GM12864 (cell line): ENCODE measurements at places on chromosomes 12 and 14.
A peak's percentile ranks its signal among the peaks of the same experiment; 100 is the strongest.

DNA sequence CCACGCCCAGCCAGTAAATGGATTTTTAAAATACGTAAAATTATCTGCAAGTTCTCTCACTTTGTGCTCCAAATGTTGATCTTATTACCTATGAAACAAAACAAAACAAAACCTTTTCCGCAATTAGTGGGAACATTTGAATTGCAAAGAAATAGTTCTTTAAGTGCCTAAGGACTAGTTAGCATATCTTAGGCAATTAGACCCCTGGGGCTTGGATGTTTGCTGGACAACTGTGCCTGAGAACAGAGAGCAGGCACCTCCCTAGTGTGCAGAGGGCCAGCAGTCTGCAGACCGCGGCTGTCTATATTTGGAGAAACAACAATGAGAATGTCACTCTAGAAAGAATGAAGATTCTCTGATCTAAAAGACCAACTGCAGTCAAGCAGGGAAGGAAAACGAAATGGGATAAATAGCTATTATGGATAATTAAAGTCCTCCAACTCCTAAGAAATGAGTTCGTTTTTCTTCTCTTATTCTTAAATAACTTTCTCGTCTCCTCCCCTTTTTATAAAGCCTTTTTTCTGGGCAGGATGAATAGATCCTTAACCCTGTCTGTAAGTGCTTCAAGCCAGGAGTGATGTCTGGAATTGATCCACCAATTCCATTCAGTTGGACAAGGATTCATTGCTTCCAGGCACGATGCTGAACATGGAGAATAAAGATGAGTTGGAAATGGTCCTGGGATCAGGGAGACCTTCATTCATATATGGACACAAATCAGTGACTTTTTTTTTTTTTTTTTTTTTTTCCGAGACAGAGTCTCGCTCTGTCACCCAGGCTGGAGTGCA, 16.2 kb downstream of the SLC17A8 start:
- DNase-seq = no peak

- DNase-seq = no peak
Observed at GRCh38 chr12:82996168-82996812, 309.6 kb downstream of the TMTC2 start.

GRCh38 chr14:93742761-93743160, 45.5 kb downstream of the PRIMA1 start:
- no peak for DNase-seq

- no peak for DNase-seq
Observed at GRCh38 chr14:77043177-77043983, 14.9 kb upstream of the IRF2BPL start.

DNA sequence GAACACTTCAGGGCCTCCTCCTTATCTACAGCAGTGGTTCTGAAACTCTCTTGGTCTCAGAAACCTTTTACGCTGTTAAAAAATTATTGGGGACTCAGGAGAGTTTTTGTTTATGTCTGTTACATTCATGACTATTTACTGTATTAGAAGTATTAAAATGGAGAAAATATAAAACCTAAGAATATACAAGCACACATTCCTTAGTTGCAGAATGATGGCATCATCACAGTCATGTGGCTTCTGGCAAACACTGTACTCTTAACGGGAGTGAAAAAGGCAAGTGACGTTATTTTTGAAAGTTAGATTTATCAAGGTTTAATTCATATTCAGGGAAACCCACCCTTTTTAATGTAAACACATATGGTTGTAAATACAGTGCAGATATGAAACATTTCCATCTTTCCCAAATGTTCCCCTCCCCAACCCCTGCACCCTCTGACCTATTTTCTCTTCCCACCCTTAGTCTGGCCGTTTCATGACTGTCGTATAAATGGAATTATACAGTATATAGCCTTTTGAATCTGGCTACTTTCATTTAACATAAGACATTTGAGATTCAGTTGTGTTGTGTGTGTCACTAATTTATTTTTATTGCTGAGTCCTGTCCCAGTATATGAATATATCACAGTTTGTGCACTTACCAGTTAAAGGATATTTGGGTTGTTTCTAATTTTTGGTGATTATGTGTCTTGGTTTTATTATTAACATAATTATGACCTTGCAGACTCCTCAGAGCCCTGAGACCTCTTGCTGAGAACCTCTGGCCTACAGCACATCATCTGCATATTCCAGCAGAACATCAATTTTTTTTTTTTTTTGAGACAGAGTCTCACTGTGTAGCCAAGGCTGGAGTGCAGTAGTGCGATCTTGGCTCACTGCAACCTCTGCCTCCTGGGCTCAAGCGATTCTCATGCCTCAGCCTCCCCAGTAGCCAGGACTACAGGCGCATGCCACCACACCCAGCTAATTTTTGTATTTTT, 457.0 kb downstream of the PCNX1 start:
- no peak for DNase-seq

GRCh38 chr14:69711065-69711464, 55.9 kb upstream of the SRSF5 start:
- DNase-seq = no peak

DNA sequence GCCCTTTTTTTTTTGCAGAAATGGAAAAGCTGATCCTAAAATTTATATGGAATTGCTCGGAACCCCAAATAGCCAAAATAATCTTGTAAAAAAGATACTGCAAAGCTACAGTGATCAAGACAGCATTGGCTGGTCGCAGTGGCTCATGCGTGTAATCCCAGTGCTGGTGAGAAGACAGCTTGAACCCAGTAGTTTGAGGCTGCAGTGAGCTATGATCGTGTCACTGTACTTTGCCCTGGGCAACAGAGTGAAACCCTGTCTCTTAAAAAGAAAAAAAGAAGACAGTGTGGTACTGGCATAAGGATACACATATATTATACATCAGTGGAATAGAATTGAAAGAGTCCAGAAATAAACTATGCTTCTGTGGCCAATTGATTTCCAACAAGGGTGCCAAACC, 5.4 kb downstream of the ITGB7 start:
- DNase-seq = no peak

GRCh38 chr12:52271158-52271557, 3.3 kb upstream of the KRT86 start:
- no peak for DNase-seq

- DNase-seq = no peak
Observed at GRCh38 chr12:121797937-121798786, 4.7 kb upstream of the RHOF start.

GRCh38 chr14:70018713-70019211, 139.5 kb downstream of the SMOC1 start:
- no peak for DNase-seq

- no peak for DNase-seq
Observed at GRCh38 chr12:50187084-50187900, 20.1 kb upstream of the CERS5 start.

DNA sequence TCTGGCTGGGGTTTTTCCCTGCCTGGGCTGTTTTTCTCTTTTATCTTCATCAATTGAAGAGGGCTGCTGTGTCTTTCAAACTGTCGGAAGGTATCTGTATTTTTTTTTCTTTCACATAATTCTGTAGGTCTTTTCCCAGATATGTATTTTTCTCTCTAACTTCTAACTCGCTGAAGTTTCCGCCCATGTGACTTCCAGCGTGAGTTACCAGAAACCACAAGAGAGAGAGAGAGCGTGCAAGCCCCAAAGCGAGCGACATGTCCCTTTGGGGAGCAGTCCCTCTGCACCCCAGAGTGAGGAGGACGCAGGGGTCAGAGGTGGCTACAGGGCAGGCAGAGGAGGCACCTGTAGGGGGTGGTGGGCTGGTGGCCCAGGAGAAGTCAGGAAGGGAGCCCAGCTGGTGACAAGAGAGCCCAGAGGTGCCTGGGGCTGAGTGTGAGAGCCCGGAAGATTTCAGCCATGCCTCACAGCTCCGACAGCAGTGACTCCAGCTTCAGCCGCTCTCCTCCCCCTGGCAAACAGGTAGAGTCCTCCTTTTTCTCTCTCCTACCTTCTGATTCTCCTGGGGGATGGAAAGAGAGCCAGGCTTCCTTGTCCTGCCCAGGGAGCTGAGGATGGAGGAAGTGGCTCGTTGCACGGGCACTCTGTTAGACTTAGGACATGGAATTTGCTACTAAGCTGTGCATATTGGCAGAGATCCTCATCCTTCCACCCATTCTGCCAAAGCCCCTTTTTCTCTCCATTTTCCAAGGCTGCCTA, at the start of gene BATF:
BATF (plus strand) TSS at position 246 of the 759 bp plus-strand sequence; CDS start at position 460, 214 bp downstream.
- DNase-seq = peak; percentile 78

- no peak for DNase-seq
Observed at GRCh38 chr12:53515291-53515680, 8.0 kb upstream of the NPFF start.

DNA sequence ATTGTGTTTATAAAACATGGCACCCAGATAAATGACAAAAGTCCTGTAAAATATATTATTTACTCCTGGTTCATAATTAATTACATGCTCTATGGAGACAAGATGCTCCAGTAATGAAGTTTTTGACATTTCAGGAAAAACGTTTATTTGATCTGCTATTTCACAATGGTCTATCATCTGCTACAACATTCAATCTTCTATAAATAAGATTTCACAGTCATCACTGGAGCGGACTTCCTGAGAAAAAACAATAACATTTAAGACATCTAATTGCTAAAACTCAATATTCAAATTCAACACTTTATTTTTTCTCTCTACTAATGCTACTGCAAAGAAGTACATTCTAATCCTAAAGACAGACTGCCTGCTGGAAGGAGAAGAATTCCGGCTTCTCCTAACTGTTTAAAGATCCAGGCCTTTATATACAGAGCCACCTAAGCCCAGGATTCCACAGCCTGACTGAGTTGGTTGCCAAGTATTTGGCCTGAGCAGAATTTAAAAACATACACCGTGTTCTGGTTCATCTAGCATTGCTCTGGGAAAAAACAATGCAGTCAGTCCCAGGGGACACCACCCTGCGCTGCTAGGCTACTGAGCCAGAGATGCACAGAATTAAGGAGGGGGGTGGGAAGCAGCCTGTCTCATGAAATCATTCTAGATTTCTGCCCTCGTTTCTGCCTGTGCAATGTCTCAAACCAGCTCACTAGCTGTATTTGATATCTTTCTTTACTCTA, 58.0 kb downstream of the TMTC1 start:
- no peak for DNase-seq

- DNase-seq = no peak
Observed at GRCh38 chr14:68950111-68950510, 29.0 kb downstream of the ACTN1 start.

GRCh38 chr12:71756054-71756690, 1.5 kb downstream of the RAB21 start:
- DNase-seq = no peak

- DNase-seq = no peak
Observed at GRCh38 chr12:92650228-92650822, 52.5 kb upstream of the PLEKHG7 start.

DNA sequence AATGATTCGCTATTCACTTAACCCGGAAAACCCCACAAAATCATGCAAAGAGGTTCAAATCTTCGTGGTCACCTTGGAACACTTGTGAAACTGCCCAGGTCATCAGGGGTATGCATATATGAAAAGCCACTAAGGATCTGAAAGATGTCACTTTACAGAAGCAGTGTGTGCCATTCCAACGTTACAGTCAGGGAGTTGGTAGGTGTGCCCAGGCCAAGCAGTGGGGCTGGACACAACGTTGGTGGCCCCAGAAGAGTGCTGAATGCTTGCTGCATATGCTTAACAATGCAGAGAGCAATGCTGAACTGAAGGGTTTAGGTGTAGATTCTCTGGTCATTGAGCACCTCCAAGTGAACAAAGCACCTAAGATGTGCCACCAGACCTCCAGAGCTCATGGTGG, 51.1 kb upstream of the EIF5 start:
- DNase-seq = no peak

- no peak for DNase-seq
Observed at GRCh38 chr12:42798811-42799438, 209.4 kb upstream of the PRICKLE1 start.

GRCh38 chr12:113392988-113393579, 10.6 kb downstream of the SDS start:
- peak; percentile 50 for DNase-seq

GRCh38 chr12:30104971-30105370, 321.2 kb upstream of the TMTC1 start:
- no peak for DNase-seq

GRCh38 chr12:57063991-57064685, 14.2 kb upstream of the MYO1A start:
- no peak for DNase-seq

- DNase-seq = no peak
Observed at GRCh38 chr14:56414236-56414635, 165.4 kb upstream of the TMEM260 start.

GRCh38 chr14:36619853-36620252, 37.4 kb upstream of the NKX2-8 start:
- no peak for DNase-seq

DNA sequence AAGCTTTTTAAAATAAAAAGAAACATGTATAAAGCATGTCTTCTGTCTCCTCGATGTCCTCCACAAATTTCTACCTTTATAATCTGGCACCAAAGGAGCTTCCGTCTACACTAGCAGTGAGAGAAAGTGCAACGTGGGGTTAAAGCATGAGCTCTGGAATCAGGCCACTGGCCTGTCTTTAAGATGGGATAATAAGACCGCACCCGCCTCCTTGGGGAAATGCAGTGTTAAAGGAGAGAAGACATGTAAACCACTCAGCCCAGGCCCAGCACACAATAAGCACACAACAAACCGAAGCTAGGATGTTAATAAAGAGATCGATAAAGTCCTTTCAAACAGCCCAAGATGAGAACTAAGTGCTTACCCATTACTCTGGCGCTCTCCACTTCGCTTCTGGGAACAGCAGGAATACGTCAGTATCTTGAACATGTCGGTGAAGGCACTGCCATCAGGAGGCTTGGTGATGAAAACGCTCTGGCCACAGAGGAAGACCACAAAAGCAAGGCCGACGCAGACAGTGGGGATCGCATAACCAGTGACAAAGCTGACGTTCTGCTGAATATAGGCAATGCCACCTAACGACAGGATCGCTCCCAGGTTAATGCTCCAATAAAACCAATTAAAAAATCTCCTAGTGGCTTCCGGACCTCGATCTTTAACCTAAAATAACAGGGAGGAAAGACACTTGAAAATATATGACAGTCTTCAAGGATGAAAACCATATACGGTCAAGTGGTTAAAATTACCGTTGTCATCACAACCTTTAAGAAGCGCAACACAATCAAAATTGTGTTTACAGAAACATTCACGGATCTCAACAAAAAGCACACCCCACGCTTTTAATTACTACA, 9.1 kb downstream of the SLC15A4 start:
- DNase-seq = no peak

DNA sequence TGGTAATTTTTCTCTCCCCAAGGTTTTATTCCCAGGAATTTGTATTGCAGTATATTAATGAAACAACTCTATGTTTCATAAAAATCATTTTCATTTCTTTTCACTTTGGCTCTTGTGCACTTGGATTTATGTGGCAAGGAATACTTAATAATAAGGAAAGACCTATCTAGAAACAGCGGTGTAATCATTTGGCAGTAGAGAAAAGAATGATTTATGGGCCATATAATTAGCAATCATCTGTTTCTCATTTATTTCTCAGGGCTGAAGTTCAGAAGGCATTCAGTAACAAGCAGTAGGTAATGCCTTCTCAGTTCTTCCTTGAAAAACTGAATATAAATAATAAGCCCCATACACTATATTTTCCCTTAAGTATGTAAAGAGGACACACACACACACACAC, 172.6 kb downstream of the ANO4 start:
- DNase-seq = no peak
